ENCODE measurements at places on chromosomes 11 and 22.

DNA sequence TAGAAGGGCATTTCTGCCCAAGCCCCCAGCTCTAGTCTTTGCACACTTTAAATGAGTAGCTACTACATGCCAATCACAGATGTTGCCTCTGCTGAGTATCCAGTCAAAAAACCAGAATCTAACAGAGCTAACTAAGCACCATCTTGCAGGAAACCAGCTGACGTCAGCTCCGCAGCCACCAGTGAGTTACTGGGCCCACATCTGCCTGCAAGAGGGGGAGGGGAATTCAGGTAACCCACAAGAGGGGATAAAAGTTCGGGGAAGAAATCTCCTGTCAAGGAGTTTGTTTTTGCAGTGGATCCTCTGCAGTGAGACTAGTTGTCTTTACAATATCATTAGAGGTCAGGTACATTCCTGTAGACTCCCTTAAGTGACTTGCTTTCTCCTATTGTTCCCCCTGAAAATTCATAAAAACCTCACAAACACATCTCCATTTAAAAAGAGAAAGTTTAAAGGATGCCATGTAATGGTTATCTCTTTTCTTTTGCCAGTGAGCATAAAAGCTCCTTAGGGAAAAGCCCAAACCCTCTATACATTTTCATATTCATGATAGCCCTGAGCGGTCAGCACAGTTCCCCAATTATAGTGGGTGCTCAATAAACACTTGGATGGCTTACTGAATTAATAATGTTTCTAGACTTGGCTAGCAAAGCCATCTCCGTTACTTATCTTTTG lies 9.3 kb downstream of the CD44 start:
- no peak for DNase-seq

DNA sequence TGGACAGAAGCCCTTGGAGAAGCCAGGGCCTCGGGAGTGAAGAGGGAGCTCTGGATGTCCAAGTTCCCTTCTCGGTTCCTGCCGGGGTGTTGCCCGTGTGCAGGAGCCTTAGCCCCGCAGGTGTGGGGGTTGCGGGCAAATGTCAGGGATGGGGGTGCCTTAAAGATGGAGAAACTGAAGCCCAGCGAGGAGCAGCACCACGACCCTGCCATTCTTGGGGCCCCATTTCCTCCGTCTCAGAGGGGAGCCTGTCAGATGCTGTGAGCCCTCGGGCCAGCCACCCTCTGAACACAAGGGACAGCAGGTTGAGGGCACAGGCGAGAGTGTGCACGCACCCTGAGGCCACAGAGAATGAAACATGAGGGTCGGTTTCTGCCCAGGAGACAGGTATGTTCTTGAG lies 6.3 kb downstream of the OSBPL5 start:
- DNase-seq: no peak

DNA sequence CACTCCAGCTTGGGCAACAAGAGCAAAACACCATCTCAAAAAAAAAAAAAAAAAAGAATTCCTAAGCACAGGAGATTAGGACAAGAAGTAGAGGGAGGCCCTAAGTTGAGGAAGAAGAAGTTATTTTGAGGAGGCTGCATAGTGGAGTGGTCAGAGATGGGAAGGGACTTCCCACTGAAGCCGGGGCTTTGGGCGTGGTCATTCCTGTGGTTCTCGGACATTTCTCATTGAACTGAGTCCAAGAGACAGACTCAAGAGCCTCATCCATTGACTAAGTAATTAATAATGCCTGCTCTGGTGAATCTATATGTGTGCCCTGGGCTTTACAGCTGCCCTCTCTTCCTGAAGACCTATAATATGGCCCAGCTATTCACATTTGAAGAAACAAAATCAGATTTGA lies 53.2 kb upstream of the FTH1 start:
- DNase-seq: no peak

GRCh38 chr22:31830721-31831070 lies 76.9 kb downstream of the DEPDC5 start:
- DNase-seq: no peak

DNA sequence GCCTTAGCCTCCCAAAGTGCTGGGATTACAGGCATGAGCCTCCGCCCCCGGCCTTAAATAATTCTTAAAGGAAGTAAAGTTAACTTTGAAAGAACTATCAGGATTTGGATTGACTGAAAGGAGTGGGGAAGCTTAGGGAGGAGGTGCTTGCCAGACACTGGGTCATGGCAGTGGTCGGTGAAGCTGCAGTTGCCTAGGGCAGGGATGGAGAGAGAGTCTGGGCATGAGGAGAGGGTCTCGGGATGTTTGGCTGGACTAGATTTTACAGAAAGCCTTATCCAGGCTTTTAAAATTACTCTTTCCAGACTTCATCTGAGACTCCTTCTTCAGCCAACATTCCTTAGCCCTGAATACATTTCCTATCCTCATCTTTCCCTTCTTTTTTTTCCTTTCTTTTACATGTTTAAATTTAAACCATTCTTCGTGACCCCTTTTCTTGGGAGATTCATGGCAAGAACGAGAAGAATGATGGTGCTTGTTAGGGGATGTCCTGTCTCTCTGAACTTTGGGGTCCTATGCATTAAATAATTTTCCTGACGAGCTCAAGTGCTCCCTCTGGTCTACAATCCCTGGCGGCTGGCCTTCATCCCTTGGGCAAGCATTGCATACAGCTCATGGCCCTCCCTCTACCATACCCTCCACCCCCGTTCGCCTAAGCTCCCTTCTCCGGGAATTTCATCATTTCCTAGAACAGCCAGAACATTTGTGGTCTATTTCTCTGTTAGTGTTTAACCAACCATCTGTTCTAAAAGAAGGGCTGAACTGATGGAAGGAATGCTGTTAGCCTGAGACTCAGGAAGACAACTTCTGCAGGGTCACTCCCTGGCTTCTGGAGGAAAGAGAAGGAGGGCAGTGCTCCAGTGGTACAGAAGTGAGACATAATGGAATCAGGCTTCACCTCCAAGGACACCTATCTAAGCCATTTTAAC lies at the start of gene NNMT:
Gene NNMT, plus strand, starts transcription at position 724 of the 929 bp plus-strand sequence. Its CDS starts 158 bp downstream, at position 882.
- peak; percentile 93 for DNase-seq

DNA sequence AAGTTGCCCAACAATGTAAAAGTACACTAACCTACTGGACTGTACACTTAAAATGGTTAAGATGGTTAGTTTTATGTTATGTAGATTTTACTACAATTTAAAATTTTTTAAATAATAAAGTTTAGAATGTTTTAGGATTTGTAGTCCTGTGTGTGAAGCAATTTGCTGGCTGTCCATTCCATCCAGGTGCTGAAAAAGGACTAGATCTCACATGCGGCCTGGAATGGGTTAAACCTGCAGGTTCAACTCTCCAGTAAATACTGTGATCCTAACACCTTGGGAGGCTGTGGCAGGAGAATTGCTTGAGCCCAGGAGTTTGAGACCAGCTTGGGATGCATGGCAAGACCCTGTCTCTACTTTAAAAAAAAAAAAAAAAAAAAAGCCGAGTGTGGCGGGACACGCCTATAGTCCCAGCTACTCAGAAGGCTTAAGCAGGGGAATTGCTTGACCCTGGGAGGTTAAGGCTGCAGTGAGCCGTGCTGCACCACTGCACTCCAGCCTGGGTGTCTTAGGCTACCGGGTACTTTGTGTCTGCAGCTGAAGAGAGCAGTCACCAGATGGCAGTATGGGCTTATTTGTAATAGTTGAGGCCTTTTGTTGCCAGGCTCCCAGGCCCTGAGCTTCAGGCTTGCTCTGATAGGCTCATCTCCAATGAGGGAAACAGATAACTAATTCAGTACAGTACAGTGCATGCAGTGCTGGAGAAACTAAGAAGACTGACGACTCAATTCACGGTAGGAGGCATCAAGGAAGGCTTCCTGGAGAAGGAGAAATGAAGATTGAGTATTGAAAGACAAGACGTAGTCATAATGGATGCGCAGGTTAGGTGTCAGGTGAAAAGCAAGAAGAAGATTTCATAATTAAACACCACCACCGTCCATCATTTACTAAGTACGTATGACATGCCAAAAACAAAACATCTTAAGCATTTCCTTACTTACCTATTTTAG lies 64.7 kb upstream of the ASPHD2 start:
- peak; percentile 51 for DNase-seq

DNA sequence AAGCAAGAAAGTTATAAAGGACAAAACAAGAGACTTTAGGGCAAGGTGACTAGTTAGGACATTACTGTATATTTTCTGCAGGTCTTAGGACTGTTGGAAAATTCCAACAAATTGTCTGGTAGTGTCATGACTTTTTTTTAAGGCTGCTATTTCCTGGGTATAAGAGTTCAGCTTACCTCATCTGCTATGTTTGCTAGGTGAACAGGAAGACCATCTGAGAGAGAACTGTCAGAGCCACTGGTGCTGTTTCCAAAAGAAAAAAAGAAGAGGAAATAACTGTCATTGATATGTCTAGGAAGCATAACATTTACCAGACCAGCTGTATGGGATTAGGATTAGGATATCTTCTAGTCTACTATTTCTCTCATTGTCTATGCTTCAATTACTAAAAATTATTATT lies 26.3 kb upstream of the MTCH2 start:
- no peak for DNase-seq

DNA sequence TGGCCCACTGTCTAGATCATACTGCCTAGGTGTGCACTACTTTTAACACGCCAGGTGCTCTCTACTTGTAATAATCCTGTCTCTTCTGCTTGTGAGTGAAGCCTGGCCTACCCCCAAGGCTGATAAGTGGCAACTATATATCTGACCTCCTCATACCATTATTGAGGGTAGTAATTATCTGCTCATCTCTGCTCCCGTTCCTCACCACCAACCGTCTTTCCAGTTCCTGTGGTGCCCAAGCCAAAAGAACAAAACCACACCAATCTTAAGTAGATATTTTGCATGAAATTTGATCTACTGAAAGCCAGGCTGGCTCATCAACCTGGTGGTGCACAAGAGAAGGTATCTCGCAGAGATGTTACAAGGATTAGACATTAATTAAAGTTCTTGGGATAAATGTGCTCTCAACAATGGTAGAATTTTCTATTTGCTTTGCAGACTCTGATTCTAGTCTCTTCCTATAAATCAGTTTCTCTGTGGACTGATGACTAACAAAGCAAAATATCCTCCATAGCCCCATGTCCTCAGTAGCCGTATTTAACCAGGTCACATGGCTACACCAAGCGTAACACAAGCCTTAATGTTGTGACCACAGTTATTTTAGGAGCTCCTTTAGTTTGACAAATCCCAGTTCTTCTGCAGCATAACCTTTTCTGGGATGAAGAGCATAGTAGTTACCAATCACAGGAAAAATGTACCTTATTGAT lies 267.2 kb downstream of the NTM start:
- no peak for DNase-seq
